ENCODE measurements at places on chromosomes 13 and 19.

DNA sequence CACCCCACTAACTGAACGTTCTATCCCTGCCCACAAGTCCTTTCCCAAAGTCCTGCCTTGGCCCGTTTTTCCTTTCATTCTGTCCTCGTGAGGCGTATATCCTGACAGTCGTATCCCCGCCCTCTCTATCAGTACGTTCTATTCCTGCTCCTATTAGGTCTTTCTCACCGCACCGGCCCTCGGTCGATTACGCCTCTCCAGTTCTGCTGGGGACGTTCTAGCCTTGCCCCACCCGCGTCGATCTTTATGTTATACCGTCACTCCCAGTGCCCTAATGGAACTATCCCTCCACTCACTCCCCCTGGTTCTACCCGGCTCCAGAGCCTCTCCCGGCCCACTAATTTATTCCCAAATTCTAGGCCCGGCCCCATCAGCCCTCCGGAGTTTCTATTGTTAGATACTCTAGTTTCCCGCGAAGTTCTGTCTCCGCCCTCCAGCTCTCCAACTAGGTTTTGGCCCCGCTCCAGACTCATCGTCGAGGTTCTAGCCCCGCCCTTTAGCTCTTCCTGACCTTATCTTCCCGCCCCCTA lies 2.0 kb downstream of the PLAUR start:
- DNase-seq, result no peak

- DNase-seq, result no peak
These were observed 60.0 kb downstream of the RASA3 start for GRCh38 chr13:114072421-114072820.

DNA sequence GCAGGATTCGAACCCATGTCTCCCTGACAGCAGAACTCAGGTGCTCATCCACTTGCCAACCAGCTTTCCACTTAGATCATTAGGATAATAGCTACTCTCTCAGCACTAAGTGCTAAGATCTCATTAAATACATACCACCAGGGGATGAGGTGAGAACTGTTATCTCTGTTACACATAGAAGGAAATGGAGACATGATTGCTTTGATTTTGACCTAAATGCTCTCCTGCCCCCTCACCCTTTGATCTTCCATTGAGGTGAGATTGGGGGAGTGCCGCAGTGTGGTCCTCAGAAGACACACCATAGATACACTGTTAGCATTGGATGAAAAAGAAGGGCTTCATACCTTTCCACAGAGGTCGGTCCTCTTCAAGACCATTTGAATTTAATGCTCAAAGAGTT lies 38.9 kb upstream of the NPAS1 start:
- no peak for DNase-seq

DNA sequence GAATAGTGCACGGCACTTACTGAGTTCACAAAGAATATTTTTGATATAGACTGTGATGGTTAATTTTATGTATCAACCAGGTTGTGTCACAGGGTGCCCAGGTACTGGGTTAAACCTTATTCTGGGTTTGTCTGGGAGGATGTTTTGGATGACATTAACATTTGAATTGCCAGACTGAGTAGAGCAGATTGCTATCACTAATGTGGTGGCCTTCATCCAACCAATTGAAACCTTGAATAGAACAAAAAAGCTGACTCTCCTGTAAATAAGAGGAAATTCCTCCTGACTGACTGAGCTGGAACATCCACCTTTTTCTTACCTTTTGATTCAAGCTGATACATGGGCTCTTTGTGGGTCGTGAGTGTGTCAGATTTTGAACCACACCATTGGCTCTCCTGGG lies 1424.4 kb upstream of the MIR17HG start:
- no peak for DNase-seq

DNA sequence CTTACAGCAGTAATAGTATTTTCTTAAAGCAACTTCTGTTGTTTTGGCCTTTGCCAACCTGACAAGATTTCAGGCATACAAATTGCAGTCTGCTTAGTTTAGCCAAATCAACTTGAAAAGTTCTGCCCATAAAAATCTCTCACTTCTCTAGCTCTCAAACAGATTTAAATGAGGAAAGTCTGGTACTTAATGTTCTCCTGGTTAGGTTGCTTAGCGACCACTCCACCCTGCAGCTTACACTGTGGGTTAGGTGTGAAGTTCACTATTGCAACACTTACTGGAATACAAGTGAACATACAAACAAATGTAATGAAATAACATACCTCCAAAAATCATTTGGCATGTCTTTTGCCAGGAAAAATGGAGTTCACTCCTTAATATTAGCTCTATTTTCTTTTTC lies 178.7 kb upstream of the PCDH9 start:
- no peak for DNase-seq

GRCh38 chr13:23778879-23779278 lies 110.3 kb downstream of the MIPEP start:
- no peak for DNase-seq

- no peak for DNase-seq
These were observed at the start of gene ZIC5 for GRCh38 chr13:99971576-99972189. Gene ZIC5, minus strand, starts transcription at chr13:99971767. Its CDS starts 164 bp downstream, at chr13:99971603.

DNA sequence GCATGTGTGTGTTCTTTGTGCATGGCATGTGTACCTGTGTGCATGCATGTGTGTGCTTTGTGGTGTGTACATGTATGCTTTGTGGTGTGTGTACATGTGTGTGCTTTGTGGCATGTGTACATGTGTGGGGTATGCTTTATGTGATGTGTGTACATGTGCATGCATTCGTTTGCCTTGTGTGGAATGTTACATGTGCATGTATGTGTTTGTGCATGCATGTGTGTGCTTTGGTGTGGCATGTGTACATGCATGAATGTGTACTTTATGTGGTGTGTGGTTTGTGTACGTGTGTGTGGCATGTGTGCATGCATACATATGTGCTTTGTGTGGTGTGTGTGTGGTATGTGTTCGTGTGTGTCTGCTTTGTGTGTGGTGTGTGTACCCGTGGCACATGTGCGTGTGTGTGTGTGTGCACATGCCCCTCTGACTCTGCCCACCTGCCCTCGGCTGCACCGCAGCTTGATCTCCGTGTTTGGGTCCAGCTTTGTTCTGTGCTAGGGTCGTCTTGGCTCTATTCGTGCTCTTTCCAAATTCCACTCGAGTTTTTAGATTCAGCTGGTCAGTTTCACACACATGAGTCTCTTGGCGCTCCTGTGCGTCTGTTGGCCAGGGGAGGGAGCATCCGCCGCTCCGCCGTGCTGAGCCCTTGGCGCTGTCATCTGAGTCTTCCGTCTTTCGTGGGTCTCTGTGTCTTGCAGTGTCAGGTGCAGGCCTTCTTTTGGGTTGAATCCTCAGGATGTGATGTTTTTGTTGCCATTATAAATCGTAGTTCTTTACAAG lies 46.5 kb upstream of the TFDP1 start:
- no peak for DNase-seq
